NCI-H1694 (cell line): ENCODE measurements at places on chromosomes 2 and 18.

GRCh38 chr18:76978616-76979015 lies 154.0 kb downstream of the MBP start:
- no peak for DNase-seq

- DNase-seq: no peak
Measured at GRCh38 chr2:240732911-240733622, 41.4 kb downstream of the AQP12A start.

DNA sequence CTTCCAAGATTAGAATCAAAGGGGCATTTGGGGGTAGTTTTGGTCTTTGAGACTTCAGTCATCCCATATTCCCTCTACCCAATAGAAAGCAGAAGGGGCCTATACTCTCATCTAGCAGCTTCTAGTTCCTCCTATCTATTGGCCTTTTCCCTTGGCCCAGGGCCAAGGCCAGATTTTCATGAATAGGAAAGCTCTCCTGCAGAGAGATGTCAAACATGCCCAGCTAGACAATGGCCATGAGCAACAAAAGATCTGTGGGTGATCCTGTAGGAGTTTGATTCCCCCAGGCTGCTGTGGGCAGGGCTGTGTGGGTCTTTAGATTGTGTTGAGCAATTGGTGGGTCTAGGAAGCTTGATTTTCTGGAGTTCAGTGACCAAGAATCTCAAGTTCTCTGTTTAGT lies 2.9 kb upstream of the ADCYAP1 start:
- no peak for DNase-seq

DNA sequence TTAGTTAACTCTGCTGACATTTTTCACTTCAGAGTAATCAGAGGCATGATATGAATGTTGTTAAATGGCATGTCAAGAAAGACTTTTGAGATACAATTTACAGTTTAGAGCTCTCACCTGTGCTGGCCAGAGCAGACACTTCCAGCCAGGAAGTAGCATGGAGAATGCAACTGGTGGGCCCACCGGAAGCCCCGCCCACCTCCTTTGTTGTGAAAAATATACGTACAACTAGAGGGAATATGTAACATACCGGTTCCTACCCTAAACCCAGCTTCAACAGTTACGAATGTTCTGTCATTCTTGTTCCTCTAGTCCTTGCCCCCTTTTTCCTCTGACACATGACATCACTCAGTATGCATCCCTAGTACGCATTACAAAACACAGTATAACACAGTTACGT lies 70.2 kb upstream of the ITM2C start:
- DNase-seq: no peak

DNA sequence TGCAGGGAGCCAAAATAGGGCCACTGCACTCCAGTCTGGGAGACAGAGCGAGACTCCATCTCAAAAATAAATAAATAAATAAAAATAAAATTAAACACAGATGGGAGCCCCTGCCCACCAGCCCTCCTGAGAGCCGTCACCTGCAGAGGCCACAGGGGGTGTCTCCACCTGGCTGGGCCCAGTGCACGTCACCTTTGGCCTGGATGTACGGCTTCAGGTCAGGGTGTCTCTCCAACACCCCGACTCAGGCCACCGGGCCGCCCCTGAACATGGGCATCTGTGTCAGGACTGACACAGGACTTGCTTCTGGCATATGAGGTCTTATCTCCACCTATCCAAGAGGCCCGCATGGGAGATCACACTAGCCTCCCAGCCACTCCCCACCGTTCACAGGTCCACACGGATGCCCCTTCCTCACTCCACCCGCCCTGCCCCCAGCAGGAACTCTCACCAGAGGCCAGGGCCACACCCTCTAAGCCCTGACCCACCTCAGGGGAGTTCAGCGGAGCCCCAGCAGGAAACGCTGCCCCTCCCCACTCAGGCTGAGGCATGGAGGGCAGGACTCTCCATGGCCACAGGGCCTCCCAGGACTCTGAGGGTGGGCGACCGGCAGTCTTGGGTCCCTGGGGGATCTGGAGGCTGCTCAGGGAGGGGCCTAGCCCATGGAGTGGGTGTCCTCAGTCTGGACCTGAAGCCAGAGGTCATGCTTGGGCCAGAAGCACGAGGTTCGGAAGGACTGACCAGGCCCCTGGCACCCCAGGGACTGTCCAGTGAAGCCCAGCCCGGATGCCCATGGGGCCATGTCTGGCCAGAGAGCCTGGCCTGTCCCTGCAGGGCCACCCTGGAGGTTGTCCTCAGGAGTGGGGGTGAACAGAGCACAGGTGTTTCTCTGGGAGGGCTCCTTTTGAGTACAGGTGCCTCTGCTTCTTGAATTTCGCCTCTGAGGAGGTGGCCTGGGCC lies 1.6 kb upstream of the CROCC2 start:
- no peak for DNase-seq

- no peak for DNase-seq
Measured at GRCh38 chr18:72848503-72849237, 19.1 kb downstream of the NETO1 start.
